ENCODE measurements at places on chromosomes 1 and 21. TPM values are rescaled to one million over a fixed set of nuclear protein-coding genes. Genes with fewer than 3 reads are reported as not detected.

DNA sequence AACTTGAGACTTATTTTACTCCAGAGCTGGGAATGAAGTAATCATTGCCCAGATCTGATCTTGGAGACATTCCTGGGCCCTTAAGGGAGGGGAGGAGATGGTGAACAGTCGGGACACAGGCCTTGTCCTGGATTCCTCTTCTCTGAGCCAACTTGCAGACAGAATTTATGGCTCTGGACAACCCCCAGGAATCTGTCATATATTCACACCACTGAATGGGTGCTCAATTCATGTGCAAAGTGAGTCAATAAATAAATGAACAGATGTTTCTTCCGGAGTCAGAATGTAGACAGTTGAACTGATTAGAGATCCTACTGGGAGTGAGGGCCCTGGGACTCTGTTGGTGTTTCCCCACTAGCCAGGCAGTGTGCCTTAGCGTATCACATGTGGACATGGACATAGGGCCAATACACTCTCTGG, 2.6 kb downstream of the TUFT1 start:
- DNase-seq: no peak

GRCh38 chr1:24693827-24694379, 50.8 kb downstream of the SRRM1 start:
- DNase-seq: no peak

DNA sequence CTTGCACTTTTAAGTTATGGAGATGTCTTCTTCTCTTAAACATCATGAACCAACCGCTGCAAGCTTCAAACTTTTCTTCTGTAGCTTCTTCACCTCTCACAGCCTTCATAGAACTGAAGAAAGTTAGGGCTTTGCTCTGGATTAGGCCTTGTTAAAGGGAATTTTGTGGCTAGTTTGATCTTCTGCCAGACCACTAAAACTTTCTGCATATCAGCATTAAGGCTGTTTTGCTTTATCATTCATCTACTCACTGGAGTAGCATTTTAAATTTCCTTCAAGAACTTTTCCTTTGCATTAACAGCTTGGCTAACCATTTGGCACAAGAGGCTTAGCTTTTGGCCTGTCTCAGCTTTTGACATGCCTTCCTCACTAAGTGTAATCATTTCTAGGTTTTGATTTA, 43.0 kb upstream of the RGL1 start:
- DNase-seq: no peak

GRCh38 chr1:218408942-218409341, 63.8 kb downstream of the TGFB2 start:
- peak; percentile 24 for DNase-seq

The LRRC3 gene
- total RNA-seq: 5.8 TPM

The TNNI3K gene
- not detected for total RNA-seq

DNA sequence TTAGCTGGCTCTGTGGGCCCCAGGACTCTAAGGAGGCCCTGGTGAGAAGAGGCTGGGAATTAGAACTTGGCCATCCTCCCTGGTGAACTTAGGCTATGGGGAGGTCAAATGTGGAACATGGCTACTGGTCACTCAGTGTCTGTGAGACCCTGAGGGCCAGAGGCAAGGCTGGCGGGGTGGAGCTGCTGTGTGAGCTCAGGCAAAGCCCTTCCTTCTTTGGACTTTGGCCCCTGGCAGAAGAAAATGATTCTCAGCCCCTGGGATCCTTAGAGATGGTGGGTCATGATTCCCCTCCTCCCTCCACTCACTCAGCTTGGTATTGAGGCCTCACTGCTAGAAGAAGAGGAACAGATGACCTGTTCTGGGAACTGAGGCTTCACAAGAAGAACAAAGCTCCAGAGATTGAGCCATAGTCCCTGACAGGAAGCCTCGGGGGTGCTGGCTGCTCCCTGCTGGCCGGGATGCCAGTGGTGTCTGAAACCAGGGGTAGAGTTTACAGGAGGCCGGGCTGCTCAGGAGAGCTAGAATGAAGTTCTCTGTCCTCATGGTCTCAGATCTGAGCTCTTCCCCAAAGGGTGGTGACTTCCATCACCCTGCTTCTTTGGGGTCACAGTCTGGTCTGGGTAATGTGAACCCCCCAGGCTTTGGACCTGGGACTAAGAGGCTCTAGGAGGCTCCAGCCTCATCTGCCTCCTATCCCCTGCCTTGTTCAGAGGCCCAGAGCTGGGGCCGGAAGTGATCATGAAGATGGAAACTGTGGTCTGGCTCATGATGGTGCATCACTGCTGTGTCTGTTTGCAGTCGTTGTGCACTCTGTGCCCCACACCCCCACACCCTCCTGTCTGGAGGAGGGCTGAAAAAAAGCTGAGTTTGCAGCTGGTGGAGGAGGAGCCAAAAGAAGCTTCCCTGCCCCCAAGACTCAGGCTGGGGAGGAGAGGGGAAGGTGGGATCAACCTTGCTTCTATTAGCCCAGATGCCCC, 905 bp downstream of the BTBD19 start:
- no peak for DNase-seq

The SH2D1B gene
- not detected for total RNA-seq

The OLIG2 gene
- 21.4 TPM for total RNA-seq

The SPRR5 gene
- total RNA-seq: not detected

- no peak for DNase-seq
Measured at GRCh38 chr21:41148798-41149197, 19.2 kb upstream of the BACE2 start.

The TP73 gene
- 13.0 TPM for total RNA-seq

The DMBX1 gene
- not detected for total RNA-seq

GRCh38 chr1:223228201-223228600, 85.2 kb upstream of the TLR5 start:
- DNase-seq: no peak

The RHBG gene
- total RNA-seq: not detected

GRCh38 chr1:55316502-55316901, 101.3 kb upstream of the USP24 start:
- no peak for DNase-seq

- no peak for DNase-seq
Measured at GRCh38 chr1:65167586-65168242, 19.7 kb downstream of the AK4 start.

DNA sequence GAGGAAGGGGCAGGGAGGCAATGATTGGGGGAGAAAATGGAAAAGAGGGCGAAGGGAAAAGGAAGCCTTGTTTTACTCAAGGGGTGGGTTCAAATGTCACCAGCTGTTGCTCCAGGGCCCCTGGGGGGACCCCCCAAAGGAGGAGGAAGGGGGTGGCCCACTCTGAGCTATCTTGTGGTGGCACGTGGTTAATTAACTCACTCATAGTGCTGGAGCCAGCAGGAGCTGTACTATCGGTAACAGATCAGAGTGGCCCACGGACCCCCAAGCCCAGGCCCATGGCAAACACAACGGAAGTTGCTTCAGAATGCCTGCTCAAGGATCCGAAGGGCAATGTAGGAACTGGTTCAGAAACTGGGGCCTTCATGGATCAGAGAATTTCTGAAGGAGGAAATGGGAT, 7.2 kb downstream of the TFF2 start:
- no peak for DNase-seq

The TNFRSF4 gene
- total RNA-seq: 0.29 TPM

DNA sequence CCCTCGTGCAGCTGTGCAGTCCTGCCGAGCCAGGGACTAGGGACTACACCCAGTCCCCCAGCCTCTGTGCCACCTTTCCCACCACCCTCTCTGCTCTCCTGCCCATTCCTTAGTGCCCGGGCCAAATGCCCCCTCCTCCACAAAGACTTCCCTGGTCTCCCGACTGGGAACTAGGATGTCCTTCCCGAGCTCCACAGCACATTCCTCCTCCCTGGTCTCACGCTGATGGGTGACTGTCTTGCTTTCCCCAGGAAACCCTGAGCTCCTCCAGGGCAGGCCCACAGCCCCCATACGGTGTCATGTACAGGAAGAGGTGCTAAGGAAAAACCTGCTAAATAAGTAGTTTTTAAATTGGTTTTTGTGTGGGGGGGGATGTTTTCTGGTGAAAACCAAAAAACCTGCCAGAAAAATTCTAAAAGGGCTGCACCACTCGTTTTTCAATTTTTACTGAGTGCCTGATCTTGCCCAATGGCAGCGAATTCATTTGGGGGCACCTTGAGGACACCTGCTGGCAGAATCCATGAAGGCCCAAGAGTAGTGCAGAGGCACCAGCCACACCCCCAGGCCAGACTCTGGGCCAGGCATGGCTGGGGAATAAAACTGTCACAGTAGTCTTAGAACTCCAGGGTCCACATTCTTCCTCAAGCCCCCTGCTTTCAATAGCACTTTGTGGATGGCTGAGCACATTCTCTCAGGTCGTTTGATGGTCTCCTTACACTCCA, 50.4 kb downstream of the GLIS1 start:
- no peak for DNase-seq

DNA sequence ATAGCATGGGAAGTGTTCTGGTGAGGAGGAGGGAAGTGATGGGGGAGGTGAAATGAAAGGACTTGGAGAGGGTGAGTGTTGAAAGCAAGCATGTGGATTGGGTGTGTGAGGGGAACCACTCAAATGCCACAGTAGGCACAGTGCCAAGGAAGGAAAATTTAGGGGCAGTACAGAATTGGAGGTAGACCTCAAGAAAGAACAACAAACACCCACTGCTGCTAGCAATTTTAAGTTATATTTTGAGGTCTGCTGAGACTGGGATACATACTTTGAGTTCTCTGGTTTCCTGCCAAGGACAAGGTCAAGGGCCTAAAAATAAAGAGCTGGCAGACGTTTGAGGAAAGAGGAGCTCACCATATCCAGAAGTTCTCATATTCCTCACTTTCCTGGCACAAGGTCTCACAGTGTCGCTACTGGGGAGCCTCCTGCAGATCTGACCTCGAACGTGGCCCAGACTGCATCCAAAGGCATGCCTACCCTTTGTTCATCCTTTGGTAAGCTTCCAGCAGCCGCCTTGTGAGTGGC, 104.0 kb downstream of the BRINP2 start:
- no peak for DNase-seq

The BLACAT1 gene
- 1.1 TPM for total RNA-seq

DNA sequence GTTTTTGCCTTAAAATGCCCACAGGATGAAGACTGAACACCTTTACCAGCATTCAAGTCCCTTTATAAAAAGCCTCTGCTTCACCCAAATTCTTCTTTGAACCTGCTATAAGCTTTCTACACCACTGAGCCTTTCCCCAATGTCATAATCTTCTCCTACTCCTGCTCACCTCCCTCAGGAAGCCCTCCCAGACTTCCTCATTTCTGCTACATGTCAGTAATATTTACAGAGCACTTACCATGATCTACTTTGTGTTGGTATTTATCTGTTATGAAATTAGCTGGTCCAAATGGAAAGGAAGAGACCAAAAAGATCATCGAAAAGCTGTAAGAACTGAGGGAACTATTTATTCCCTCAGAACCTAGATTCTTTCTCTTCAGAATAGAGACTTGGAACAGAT, 8.5 kb downstream of the OVGP1 start:
- DNase-seq: no peak

The PLA2G2D gene
- total RNA-seq: not detected

GRCh38 chr1:1997576-1997975, 6.0 kb downstream of the CFAP74 start:
- DNase-seq: no peak

GRCh38 chr1:79375352-79375751, 368.8 kb upstream of the ADGRL4 start:
- DNase-seq: no peak

Measured in glutamatergic neuron (in vitro differentiated cells).